ENCODE measurements at places on chromosomes 4 and X.

DNA sequence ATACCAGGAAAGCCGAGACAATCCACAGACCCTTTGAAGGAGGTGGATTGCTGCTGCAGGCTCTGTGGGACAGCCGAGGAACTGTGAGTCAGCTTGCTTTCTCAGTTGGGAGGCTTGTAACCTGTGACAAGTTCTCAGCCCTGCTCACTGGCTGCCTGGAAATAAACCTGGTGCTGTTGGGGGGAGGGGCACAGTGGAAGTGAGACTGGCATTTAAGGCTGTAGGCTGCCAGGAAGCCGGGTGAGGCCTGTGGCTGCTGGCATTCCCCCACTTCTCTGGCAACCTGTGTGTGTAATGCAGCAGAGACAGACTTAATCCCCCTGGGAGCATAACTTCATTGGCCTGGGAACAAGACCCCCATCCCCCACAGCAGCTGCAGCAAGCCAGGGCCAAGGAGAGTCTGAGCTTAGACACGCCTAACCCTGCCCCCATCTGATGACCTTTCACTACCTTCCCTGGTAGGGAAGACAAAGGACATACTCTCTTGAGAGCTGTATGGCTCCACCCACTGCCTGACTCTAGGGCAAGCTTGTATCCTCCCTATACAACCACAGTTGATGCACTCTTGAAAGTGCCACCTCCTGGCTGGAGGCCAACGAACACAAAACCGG is 64.1 kb downstream of the ALPK1 start:
- DNase-seq = no peak

GRCh38 chr4:108360754-108361445 is 192.2 kb upstream of the LEF1 start:
- DNase-seq = no peak

GRCh38 chr4:62912531-62912930 is 1496.7 kb downstream of the TECRL start:
- DNase-seq = no peak

DNA sequence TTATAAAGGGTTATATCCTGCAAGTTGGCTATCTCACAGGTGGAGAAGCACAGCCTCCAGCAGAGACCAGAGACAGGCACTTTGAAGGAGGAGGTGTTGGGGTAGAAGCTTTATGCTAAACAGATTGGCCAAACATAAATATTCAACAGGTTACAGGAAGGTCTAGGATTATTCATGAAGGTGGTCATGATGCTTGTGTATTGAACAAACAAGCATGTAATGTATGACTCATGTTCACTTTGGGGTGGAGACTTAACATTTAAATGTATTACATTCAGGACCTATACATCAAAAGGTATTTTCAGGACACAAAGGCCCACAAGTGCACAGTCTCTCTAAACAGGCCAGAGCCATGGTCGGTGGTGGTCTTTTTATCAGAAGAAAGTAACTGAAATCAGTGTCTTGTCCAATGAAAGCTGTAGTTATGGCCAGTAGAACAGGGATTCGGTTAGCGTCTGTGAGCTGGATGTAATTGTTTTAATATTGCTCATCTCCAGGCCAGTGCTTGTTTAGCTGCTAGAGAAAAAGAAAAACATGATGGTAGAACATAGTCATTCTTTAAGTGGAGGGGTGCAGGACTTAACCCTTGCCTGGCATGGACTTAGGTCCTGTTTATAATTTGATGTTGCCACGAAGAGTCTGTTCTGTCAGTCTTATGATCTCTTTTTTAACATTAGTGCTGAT is 555.2 kb upstream of the PCDH10 start:
- DNase-seq = no peak

- no peak for DNase-seq
These were observed 17.7 kb downstream of the ARAP2 start for GRCh38 chr4:36226430-36227227.

DNA sequence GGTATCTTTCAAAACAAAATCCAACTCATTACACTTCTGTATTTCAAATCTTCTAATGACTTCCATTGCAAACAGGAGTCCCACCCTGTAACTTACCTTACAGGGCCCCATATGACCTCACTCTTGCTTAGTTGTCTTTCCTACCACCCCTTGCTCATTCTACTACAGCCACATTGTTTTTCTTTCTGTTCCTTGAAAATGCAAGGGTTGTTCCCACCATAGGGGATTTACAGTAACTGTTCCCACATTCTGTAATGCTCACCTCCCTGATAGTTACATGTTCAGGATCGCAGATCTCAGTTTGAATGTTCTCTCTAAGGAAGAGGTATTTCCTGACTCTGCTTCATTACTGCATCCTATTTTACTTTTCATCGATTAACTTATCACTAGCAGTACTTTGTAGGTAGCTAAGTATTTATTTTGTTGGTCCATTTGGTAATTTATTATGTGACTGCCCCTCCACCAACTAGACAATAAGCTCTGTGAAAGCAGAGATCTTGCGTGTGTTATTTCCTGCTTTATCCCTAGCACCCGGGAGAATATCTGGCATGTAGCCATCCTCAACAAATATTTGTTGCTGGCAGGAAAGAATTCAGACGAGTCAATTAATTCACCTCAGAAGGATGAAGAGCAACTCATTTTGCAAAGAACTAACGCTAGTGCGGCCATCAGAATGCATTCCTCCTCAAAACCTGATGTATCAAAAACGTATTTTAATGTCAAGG is 21.4 kb downstream of the MAOB start:
- no peak for DNase-seq

DNA sequence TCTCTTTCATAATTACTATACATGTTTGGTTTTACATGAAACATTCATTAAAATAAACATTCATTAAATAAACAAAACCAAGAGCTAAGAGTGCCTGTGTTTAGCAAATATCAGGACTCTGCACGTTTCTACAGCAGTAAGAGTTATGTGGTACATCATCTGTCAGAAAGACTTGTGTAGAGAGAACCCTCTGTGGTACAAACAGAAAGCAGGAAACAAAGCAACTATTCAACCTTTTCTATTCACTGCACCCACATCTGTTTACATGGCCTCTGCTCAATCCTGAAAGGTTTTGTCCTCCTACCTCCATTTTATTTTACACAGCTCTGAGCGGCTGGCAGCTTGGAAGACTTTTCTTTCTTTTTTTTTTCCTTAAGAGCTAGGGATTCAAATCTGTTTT is 90.7 kb upstream of the PCDH18 start:
- DNase-seq = no peak

DNA sequence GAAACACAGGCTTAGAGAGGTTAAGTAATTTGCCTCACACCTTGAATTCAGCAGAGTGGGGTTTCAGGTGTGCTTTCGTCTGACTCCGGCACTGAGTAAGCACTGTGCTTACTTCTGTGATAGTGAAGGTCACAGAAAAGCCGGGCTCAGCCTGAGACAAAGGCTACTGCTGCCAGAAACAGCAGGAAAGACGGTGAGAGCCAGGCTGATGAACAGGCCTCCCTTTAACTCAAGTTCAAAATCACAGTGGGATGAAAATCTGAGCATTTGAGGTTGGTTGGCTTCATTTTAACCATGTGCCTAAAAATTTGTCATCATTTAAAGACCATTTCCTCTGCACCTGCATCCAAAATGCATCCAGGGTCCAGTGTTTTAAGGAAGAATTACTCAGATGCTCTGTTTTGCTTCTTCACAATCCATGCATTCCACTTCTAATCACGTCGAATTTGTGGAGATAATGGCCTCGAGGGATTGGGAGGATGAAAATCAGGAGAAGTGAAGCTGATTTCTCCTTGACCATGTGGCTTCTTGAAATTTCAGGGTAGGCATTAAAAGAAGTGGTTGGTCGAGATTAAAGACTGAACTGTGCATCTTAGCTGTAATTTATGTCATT is 121.2 kb upstream of the LNX1 start:
- DNase-seq = no peak

- DNase-seq = no peak
These were observed 32.6 kb upstream of the MSMO1 start for GRCh38 chr4:165294907-165295306.

DNA sequence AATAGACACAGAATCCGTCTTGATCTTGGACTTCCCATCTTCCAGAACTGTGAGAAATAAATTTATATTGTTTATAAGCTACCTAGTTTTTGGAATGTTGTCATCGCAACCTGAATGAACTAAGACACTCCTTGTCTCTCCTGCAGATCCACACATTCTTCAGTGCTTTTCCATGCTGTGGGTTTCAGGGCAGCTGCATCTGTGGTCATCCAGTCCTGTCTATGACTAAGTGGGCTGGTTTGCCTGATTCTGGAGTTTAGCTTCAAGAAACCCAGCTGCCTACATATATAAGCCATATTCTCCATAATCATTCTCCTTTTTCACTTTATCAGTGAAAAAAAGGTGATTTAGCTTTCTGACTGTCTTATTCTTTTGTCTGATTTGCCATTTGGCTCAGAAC is 170.3 kb upstream of the KIT start:
- no peak for DNase-seq

DNA sequence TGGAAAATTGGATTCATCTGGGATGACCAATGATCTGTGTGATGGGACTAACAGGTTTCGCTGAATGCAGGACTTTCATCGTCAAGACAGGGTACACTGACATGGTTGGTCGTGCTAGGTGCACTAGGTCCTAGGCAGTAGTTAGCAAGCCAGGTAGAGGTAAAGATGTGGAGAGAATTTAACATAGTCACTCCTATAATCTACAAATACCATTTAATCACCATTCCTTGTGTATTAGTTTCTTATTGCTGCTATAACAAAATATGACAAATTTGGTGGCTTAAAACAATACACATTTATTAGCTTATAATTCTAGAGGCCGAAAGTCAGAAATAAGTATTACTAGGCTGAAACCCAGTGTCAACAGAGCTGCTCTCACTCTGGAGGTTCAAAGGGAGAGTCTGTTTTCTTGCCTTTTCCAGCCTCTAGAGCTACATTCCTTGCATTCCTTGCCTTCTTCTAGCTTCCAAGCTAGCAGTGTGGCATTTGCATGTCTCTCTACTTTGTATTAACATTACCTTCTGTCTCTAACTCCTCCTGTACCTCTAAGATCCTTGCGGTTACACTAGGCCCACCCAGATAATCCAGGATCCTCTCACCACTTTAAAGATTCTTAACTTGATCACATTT is 98.7 kb upstream of the GRIA3 start:
- no peak for DNase-seq

DNA sequence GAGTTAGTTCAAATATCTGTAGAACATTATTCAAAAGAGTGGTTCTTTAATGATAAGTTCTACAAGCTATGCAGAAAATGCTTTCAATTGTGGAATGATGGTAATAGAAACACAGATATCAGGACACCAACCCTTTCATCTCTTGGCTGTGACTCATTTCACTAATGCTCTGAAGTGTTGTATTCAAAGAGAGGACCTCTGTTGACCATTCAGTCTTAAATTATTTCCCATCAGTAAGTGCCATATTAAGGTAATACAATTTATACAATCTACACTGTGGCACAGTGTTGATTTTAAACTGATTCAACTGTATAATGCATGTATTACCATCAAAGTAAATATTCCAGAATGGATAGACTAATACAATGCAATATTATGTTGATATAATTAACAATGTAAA is 289.0 kb upstream of the ADGRL3 start:
- no peak for DNase-seq

DNA sequence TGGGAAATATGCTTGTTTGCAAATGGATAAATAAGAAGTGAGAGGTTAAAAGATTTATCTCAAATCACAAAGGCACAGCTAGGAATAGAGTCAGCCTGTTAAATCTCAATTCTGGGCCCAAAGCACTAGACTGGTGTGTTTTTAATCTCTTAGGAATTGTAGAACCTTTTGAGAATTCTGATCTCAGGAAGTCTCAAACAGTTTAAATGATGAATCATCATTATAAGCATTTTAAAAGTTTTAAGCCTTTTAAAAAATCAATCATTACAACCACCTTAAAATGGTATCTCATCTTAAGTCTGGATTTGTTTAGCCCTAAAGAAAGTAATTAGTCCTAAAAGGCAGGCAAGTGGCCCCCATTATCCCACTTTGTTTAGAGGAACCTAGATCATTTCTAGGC is 17.8 kb downstream of the DGKK start:
- DNase-seq = no peak

GRCh38 chrX:111262086-111262485 is 8.2 kb downstream of the CAPN6 start:
- no peak for DNase-seq

DNA sequence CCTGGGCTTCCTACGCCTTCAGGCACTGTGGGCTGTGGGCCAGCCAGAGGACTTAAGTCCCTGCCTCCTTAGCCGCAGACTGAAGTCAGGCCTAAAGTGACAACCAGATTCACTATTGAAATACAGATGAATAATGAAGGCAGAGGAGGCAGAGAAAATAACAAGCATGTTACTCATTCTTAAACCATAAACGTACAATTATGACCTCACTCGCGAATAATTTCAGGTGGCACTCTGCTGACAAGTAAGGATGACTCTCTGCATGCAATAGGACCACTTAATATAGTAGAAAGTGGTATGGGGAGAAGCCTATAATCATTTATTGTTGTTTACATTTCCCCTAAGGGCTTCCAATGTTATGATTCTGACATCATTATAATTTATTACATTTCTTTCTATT is 409.2 kb upstream of the FGF13 start:
- no peak for DNase-seq

- DNase-seq = no peak
These were observed 166.1 kb downstream of the TBCK start for GRCh38 chr4:106149911-106150310.

DNA sequence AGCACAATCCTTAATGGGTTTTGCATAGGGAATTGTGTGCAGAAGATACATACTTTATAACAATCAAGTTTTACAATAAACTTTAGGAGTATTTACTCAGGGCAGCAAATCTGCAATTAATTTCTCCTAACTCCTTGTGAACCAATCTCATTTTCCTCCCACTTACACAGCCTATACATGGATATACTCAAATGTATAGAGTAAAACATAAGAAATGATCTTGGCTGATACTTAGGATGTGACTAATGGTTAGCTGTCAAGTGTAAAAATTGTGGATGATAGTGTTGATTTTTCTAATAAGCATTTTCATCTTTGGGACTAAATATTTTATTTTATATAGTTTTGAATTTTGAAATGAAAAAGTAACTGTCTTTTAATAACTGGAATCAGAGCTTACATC is 759.6 kb downstream of the GRID2 start:
- DNase-seq = no peak

- DNase-seq = no peak
These were observed 647.0 kb upstream of the AADAT start for GRCh38 chr4:170736710-170737109.

- DNase-seq = no peak
These were observed 26.7 kb downstream of the PJA1 start for GRCh38 chrX:69138512-69138911.

DNA sequence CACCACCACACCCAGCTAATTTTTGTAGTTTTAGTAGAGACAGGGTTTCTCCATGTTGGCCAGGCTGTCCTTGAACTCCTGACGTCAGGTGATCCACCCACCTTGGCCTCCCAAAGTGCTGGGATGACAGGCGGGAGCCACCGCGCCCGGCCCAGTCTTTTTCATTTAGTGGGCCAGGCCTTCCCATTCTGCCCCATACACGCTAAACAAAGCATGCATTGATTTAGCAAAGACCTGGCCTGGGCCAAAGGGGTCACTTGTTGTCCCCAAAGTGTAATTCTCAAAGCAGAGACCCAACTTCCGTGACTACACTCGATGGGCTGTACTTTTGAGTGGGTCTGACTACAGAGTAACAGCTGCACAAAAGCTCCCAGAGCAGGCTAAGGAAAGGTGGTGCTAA is 29.2 kb downstream of the CNGA2 start:
- DNase-seq = no peak

GRCh38 chr4:55321707-55322264 is 24.3 kb upstream of the SRD5A3 start:
- peak; percentile 43 for DNase-seq
